Hematopoietic multipotent progenitor cell treated with erythropoietin and hydrocortisone succinate and interleukin-3 and kit ligand, for 4 days (in vitro differentiated cells): ENCODE measurements at places on chromosomes 6 and 20.
A peak's percentile ranks its signal among the peaks of the same experiment; 100 is the strongest.

DNA sequence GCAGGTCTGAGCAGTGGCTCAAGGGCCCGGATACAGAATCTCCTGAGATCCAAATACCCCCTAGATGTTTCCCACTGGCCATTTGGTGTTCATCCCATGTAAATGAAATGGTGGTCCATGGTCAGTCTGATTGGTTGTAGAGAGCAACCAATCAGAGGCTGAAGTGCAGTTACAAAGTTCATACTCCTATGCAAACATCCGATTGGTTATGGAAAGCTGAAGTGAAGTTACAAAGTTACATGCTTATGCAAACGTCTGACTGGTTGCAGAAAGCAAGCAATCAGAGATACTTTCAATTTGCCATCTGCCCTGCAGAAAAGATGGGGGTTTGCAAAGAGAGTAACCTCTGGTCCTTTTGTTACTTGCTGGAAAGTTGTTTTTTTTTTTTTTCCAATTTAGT is 313.6 kb downstream of the CDKAL1 start:
- no peak for DNase-seq

DNA sequence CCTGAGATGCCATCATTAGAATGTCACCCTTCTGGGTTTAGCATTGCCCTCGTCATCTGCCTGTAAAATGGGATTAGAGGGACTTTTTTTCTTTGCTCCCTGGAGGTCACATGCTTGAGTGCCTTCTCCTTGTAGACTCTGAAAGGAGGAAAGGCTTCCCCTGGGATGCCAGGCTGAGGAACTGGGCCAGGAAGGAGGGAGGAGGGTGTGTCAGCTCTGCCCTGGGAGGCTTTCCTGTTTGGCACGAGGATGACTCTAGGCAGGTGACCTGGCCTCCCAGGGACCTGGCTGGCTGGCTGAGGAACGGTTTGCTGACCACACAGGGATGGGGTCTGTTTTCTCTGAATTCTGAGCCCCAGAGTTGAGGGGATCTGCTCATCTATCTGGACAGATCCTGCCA is 137.9 kb upstream of the RNF24 start:
- no peak for DNase-seq

GRCh38 chr6:140828856-140829255 is 1303.9 kb upstream of the GJE1 start:
- no peak for DNase-seq

GRCh38 chr6:162942866-162943265 is 215.1 kb downstream of the PACRG start:
- no peak for DNase-seq

- DNase-seq = no peak
Observed at GRCh38 chr6:110781522-110782214, 33.6 kb downstream of the CDK19 start.

DNA sequence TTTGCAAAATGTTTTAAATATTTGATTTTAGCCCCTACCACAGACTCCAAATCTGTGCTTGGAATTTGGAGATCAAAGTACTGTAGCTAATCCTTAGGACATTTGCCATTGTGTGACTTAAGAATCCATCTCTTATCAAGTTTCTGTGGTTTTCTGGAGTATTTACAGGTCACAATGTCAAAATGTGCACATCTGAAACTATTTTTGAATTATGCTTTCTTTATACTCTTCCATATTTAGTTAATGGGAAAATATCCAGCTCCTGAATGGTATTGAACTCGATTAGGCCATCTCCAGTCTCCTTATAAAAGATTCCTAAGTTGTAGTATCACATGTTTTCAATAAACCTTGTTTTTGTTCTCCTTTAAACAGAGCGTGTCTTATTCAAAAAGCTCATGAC is 162.5 kb downstream of the KHDC1L start:
- DNase-seq = no peak

GRCh38 chr6:19549109-19549508 is 288.1 kb upstream of the ID4 start:
- no peak for DNase-seq

DNA sequence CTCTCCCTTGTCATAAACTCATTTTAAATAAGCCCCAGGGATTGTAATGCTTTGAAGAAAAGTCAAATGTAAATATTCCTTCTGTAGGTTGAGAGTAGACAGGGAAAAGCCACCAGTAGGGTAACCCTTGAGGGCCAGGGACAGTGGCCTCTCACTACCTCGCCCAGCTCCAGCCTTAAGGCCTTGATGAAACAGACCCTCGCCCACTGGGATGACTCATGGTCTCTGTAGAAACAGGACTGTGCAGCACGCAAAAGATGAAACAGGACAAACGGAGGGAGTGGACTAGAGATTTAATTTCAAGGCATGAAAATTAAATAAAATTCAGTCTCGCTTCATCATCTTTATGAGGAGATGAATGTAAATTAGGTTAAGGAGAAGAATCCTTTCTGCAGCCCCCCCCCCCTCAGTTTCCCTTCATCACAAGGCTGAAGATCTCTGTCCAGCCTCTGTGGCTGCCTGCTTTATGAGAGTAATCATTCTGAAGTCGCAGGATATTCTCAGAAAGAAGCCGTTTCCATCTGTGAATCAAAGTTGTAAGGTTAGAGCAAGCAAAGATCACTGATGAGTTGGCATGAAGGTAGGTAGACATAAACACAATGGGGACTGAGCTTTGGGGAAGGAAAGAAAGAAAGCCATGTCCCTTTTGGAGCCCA is 60.4 kb downstream of the TMEM200A start:
- no peak for DNase-seq

DNA sequence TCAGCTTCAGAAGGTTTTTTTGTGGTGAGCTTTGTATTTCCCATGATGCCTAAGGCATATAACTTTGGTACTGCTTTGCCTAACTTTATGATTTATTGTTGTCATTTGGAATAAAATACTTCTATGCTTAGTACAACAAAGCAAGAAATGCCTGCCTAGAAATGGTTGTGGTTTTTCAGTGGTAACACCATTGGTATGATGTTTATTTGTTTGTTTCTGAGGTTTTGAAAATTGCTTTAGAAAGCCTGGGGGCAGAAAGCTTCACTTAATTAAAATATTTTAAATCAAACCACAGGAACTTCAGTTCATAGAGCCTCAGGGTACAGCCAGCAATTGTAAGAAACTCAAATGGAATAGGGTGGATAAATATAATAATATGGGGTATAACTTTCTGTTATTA is 351.2 kb upstream of the MAP3K7 start:
- DNase-seq = no peak

- DNase-seq = no peak
Observed at GRCh38 chr20:13461849-13462458, 176.8 kb downstream of the TASP1 start.

DNA sequence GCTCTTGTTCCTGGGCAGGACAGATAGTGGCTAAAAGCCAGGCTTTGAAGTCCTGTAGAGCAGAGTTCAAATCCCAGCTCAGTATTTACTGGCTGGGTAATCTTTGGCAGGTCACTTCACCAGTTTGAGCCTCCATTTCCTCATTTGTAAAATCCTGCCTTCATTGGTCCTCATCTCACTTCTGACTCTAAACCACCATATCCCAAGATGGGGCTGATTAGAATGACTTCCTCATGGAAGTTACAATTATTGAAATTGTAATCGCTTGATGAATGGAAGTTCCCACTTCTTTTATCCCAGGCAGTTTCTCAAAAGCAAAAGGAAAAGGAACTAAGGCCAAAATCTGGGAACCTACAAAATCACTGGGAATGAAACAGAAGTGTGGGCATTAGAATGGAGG is 35.9 kb upstream of the B4GALT5 start:
- no peak for DNase-seq

- no peak for DNase-seq
Observed at GRCh38 chr6:73375216-73375615, 5.5 kb upstream of the OOEP start.

DNA sequence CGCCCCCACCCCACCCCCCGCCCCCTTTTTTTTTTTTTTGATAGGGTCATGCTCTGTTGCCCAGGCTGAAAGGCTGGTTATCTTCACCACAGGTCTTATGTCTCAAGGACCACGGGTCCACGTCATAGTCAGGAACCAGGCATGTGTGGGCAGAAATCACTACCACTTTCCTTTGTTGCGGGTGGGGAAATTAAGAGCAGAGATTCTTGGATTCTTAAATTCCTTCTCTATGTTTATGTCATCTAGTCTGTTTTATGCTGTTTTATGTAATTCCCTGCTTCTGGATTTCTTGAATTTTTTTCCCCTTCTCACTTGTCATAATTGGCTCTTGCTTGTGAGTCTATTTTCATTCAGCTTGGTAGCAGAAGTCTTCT is 25.8 kb upstream of the PLCG1 start:
- DNase-seq = no peak

DNA sequence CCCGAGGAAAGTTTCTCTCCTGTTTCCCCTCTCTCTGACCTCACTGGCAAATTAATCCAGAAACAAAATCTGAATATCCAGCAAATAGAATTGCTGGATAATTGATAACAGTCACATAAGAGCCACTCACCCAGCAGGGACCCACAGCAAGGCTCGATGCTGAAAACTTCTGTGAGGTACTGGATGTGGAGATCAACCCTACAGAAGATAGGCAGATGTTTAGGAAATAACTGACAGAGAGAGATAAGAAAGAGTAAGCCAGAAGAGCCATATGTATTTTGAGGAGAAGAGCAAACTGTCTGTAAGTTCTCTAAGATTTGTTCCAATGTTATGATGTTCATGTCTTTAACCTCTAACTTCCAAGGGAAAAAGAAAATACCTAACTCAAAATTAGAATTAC is 59.7 kb downstream of the PKHD1 start:
- peak; percentile 58 for DNase-seq

DNA sequence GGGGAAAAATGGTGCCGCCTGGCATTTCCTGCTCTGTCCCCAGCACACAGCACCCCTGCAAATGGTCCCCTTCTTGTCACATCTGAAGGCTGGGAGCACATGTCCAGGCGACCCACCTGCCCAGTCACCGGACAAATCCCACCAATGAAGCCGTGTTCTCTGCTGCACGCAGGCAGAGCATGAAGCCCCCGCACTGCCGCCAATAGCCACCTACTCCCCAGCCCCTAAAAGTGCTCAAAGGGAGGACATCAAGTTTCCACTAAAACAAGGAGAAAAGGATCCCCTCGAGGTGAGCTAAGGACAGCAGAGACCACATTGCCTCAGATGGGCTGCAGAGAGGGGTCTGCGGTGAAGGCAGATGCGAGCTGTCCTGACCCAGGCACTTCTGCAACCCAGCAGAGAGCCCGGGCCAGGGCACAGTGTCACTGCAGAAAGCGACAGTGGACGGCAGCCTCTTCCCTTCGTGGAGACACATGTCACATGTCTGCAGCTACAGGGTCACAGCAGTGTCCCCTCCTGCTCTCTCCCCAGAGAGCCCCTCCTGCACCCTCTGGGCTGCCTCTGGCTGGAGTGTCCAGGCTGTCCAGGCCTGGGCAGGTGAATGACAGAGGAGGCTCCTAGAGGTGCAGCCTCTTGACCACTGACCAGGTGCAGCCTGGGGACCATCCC is 221.5 kb downstream of the PREX1 start:
- no peak for DNase-seq

- no peak for DNase-seq
Observed at GRCh38 chr6:36350082-36350481, 13.4 kb upstream of the BNIP5 start.

DNA sequence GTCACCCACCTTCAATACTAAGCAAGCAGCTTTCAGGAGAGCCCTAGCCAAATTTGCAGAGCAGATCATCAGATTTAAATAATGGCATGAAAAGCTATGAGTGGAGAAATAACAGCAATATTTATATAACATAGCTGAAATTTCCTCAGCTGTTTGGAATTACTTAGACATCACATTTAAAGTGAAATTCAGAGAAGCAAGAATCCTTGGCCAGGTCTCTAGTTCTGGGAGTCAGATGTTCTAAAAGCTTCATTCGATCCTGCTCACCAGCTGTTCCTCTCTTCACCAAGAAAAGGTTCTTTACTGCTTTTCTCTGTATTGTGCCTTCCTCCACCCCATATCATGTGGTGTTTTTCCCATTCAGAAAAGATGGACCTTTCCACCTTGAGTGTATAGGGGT is 152.3 kb upstream of the JAG1 start:
- no peak for DNase-seq

GRCh38 chr6:31462964-31463870 is 34.7 kb upstream of the MICB start:
- DNase-seq = peak; percentile 83

DNA sequence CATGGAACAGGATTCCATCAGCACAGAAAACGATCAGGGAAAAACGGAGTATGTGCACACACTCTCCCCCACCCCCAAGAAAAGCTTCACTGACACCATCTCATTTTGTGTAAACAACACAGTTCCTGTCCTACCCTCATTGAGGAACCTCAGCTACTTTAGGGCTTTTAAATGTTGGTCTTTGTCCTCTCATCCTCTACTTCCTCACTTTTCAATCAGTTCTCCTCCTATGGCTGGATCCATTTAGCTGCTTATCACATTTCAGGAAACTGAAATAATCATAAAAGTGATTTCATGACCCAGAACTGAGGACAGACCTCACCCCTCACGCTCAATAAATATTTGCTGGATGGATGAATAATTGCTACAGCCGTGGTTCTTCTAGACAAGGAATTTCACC is 33.1 kb upstream of the PNRC1 start:
- DNase-seq = no peak

GRCh38 chr6:20332441-20333006 is 69.2 kb upstream of the E2F3 start:
- peak; percentile 44 for DNase-seq

- no peak for DNase-seq
Observed at GRCh38 chr6:26473429-26473757, 15.6 kb downstream of the BTN2A1 start.

- DNase-seq = peak; percentile 18
Observed at GRCh38 chr6:158205169-158205944, 37.2 kb downstream of the GTF2H5 start.

- DNase-seq = no peak
Observed at GRCh38 chr20:32190616-32191415, 16.7 kb downstream of the PLAGL2 start.

DNA sequence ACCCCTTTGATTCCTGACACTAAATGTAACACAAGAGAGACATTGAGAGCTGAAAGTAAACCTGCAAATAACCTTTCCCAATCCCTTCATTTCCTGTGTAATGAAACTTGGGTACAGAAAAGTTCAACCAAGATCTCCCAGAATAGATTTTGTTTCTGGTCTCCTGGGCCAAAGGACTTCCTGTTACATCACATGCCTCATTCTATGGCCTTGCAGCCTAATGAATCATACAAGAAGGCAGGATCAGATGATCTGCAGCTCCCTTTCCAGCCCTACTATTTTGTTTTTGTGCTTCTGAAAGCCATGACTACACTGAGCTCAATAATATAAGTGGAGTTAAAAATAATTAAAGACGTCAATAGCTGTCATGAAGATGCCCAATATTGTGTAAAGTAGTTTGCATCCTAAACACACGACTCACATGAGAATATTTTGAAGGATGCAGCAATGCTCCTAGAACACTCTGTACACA is 73.4 kb upstream of the NOX3 start:
- peak; percentile 66 for DNase-seq

GRCh38 chr20:49187330-49187850 is 744 bp downstream of the STAU1 start:
- DNase-seq = peak; percentile 85
